ENCODE measurements at places on chromosomes 11 and 22.

- DNase-seq = no peak
These were observed 328.8 kb upstream of the PITPNB start for GRCh38 chr22:28247667-28248363.

DNA sequence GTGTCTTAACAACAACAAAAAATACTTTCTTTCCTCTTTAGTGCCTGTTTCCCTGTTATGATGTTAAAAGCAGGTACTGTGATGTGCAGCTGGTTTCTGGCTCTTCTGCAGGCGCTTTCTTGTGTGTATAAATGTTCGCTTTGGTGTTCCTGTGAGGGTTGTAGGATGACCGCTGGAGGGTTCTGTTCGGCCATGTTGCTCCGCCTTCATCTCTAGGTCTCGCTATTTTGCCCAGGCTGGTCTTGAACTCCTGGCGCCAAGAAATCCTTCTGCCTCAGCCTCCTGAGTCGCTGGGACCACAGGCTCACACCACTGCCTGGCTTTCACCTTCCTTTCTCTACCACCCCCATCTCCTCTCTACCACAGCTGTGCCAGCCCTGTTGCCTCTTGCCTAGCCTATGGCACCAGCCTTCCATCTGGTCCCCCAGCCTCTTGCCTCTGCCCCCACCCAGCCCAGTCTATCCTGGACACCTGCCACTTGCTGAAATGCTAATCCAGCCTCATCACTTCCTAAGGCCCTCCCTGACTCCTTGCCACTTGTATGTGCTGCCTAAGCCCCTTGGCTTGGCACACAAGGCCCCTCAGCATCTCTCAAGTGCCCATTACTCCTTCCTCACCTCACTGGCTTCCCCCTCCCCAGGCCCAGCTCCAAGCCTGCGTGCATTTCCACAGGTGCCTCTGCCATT, 5.5 kb downstream of the LRRC74B start:
- DNase-seq = no peak

- no peak for DNase-seq
These were observed 185.2 kb downstream of the GRIK4 start for GRCh38 chr11:120696597-120697218.

GRCh38 chr11:20042045-20042639, 118.1 kb downstream of the DBX1 start:
- DNase-seq = no peak

DNA sequence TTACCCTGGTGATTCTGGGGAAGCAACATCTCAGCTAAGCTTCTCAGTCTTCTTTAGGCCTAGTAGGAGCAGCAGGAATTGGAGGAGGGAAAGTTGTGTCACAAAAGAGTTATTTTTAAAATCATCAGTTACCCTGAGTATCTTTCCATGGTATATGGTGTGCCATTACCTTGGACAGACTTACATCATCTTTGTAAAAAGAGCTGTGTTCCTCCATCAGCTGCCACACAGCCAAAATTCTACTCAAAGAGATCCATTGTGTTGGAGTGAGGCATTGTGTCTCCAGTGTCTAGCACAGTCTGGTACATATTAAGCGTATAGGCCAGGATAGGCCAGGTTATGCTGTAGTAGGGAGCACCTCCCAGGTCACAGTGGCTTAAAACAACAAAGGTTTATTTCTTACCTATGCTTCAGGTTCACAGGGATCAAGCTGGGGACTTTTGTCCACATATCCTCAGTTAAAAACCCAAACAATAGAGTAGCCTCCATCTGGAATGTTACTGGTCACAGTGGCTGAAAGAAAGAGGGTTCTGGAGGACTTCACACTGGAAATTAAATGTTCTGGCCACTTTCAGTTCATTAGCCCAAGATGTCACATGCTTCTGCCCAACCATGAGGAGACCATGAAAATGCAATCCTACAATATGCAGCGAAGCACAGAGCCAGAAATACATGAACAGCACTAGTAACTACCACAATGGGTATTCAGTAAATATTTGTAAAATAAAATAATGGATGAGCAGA, 9.9 kb upstream of the TMPRSS5 start:
- DNase-seq = no peak

DNA sequence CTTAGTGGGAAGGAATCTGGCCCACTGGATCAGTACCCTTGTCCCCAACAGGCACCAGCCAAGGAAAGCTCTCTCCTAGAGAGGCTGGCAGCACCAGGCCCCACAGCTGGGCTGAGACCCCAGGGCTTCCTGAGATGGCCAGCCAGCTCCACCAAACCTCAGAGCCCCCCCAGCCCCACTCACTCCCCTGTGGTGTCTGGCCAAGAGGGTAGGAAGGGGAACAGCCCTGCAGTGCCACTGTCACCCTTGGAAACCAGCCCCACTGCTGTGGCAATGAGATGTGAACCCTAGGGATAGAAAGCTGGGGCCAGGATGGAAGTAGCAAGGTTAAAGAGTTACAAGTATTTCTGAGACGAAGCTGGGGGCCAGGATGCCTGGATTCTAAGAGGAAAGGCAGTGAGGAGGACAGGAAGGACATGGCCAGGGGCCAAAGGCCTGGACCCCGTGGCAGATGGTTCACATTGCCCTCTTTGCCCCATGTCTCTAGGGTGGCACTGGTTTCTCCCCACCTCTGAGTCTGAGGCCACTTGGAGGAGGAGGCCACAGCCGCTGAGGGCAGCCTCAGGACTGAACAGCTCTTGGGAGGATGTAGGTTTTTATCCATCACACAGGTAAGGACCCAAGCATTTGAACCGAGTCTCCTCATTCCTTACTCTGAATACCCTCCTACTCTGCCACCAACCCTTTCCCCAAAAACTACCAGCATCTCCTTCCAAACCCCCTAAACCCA, 28.8 kb downstream of the NRXN2 start:
- DNase-seq = no peak

DNA sequence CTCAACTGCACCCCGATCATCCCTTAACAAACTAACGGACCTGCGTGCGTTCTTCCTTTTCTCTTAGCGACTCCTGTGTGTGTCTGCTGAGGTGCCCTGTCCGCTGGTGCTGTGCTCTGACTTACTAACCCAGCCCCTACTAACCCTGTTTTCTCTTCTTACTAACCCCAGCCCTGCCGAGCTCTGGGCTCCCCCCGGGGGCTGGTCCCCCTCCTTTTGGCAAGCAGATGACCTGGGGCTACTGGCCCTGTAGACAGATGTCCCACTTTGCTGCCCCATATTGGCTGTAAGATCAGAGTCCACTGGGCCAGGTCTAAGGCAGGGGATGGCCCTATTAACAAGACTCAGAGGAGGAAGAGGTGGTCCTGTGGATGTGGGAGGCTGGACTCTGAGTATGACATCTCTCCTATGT, 14.7 kb downstream of the MIAT start:
- DNase-seq = no peak

GRCh38 chr11:67421430-67422031, 6.1 kb downstream of the CARNS1 start:
- no peak for DNase-seq

DNA sequence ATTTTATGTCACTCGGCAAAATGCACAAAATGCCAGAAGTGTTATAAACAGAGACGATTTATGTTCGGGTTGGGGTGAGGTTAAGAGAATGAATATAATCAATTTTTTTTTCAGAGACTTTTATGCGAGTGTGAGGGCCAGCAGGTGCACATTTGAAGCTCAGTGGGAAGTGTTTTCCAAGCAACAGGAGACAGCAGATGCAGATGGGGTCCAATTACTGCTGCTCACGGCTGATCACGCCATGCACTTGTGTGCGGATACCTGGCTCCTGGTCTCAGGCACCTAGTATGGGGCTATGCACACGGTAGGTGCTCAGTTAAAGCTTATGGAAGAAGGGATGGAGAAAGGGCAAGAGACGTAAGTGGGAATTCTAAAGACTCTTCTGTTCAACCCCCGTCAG, 249.1 kb downstream of the MIAT start:
- no peak for DNase-seq

DNA sequence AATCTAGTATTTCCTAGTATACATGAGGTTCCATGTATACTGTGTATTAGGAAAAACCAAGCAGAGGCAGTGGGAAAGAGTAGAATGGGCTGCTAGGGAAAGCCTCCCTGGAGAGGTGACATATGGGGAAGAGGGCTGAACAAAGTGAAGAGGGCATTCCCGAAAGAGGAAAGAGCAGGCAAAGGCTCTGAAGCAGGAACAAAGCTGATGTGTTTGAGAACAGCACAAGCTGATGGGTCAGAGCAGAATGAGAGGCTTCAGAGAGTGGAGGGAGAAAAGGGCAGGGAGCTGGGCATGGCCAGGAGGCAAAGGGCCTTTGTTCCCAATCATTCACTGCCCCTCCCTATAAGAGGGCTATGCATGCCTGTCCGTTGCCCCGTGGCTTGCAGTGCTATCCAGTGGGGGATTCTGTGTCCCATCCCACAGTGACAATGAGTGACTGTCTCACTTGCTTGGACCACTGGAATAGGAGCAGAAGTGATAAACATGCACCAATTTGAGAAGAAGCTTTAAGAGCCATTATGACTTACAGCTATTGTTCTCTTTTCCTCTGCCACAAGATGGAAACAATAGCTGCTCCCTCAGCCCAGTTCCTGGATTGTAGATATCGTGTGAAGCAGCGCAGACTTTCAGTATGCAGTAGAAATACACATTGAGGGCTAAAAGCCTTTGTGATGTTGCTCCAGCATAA, 39.6 kb downstream of the GALNT18 start:
- DNase-seq = no peak

DNA sequence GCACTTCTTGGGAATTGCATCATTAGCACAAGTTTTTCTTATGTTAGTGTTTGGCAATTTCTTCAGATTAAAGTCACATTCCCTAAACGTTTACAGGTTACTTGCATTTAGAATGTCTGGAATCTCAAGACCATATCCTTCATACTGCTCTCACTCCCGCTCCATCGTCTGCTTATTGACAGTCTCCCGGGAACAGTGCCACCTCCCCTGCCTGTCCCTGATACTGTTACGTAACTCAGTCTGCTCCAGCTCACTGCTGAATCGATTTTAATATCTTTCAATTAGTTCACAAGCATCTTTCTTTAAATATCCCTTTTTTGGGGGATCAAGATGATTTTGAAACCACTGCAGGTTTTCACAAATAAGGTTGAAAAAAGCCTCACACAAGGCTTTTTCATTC, 48.2 kb downstream of the GLYATL2 start:
- no peak for DNase-seq

DNA sequence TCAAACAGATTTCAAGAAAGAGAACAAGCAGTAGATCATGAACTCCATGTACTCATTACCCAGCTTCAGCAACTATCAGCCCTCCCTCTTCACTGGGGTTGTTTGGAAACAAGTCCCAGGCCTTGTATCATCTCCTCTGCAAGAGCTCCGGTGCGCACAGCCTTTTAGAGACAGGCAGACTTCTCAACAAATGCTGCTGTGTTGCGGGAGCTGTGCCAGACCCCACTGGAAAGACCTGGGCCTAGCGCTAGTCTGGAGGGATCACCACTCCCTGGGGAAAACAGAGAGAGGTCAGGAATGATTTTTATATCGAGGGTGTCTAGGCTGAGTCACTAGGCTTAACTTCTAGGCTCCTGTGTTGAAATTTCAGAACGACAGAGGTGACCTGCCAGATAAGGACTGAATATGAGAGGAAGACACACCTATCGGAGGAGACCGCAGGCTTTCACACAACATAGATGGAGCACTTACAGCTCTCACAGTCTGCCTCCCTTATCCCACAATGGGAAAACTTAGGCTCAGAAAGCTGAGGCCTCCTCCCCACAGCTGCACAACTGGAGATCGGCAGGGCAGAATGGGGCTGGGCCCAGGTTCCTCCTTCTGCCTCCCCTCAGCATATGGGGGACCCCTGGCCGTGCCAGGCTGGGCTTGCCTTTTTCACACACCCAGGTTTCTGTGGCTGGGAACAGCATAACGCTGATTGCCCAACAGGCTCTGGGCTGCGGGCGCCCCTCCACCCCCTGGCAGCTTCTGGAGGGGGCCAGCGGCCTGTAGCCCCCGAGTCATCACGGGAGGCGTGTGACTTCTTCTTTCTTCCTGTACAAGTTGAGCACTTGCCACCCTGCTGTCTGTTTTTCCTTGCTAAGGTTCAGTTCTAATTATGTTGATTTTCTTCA, 86.0 kb downstream of the PKNOX2 start:
- DNase-seq = no peak

DNA sequence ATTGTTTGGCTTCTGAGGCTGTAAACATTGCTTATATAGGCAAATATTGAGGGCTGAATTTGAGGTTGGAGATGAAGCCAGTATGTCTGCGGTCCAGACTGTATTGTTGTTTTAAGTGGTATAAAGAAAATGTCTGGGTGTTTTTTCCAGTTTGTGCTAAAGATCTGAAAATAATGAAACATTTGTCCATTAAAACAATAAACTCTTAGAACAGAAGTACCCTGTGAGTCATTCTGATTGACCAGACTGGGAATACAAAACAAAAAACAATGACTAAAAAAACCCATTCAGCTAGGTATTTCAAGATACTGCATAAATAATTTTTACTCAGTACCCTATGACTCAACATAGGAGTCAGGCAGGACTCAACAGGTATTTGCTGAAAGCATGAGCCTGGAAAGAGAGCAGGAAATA, 20.4 kb downstream of the ALKBH8 start:
- no peak for DNase-seq

DNA sequence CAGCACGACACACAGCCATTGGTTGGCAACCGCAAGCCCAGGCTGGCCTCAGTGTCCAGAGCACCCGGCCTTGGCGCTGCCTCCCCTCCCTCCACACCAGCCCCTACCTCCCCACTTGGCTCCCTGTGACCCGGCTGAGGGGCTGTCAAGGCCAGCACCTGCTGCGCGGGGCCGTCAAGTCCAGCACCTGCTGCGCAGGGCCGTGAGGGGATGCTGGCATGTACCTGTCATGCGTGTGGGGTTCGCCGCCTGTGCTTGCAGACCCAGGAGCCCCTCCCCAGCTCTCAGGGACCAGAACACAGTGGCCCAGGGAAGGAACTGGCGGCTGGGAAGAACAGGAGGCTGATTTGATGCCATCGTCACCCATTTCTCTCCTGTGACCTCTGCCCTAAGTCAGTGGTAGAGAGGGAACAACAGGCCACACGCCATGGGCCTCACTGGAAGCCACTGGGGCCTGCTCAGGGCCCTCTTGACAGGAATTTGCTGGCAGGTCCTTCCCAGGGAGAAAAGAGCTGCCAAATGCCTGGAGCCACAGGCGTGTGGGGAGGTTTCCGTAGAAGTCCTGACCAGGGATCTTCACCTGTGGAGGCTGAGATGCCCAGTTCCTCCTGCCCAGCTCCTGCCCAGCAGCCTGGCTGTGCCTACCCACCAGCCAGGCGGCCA, 37.6 kb downstream of the TBX1 start:
- DNase-seq = no peak

DNA sequence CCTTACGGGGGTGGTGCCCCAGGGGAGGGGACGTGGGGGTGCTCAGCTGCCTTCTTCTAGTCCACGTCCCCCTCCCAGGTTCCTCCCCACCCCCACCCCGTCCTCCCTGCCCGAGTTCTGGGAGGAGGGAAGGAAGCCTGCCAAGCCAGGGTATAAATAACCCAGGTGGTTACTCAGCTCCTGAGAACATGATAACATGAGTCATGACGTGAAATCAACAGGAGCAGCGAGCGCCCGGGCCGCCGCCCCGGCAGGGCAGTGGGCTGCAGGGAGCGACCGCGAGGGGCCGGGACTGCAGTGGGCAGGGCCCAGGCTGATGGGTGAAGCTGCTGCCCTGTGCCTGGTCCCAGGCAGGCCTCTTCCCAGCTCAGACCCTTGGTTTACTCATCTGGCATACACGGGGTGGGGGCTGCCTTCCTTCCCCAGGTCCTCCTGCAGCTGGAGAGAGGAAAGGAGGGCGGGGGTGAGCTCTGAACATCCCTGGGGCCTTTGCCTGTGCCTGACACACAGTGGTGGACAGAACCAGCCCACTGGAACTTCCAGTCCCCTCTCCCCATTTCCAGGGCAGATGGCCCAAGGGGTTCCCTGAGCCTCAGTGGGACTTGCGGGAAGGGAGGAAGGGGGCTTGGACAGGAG, 8.8 kb upstream of the PDGFB start:
- no peak for DNase-seq
